ENCODE measurements at places on chromosomes 12 and 14.

- DNase-seq, result no peak
Measured at GRCh38 chr12:59181196-59181777, 261.0 kb upstream of the LRIG3 start.

GRCh38 chr12:96720363-96720705, 186.7 kb upstream of the NEDD1 start:
- no peak for DNase-seq

GRCh38 chr14:89519040-89519439, 102.0 kb upstream of the FOXN3 start:
- DNase-seq, result no peak

- no peak for DNase-seq
Measured at GRCh38 chr12:28110329-28110728, 79.9 kb upstream of the CCDC91 start.

GRCh38 chr12:130547480-130548155, 168.5 kb downstream of the RIMBP2 start:
- DNase-seq, result no peak

DNA sequence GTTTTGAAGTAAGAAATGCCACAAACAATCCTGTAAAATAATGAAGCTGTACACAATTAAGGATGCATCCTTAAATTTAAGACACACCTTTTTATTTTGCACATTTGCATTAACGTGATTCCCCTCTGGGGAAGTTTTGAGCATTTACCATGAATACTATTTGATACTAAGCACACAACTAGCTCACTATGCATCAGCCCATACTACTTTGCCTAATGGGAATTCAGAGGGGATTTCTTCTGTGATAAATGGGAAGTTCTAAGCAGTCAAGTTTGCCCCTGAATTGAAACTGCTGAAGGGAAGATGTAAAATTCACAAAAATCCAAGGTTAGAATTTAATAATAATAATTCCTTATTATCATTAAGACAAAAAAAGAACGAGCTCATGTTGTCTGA, 27.4 kb downstream of the SINHCAF start:
- no peak for DNase-seq

DNA sequence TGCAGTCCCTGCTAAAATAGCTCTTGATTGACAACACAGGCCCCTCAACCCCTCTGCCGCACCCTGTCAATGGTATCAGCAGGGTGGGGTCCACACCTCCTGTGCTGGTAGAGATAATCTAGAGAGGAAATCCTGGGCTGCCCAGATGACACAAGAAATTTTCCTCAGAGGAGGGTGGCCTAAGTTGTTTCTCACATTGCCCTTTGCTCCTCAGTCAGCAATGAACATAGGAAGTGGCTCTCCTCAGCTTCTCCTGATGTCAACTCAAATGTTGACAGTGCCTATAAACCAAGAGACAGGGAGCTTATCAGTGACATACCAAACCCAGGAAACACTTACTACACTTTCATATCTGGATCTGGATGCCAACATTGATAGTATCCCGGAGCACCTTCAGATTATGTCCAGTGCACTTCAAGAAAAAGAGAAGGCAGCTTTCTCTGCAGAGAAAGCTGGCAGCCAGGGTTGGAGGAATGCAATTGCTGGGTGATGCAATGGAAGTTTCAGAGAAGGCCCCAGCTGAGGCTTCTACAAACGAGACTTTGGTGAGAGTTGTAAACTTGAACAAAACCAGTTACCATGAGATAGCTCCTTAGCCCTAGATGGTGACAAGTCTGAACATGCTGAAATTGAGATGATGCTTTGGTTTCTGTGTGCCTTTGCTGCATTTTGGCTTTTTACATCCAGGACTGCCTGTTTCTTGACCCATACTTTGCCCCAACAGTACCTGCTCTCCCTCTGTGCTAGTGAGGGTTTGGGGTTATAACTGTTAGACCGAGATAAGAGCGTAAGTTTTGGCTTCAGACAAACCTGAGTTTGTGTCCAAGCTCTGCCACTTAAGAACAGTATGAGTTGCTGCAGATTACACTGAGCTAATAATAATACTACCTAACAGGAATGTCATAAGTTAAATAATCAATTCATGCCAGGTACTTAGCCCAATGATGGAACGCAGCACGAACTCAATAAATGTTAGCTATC, 183.5 kb downstream of the NUAK1 start:
- DNase-seq, result no peak

- no peak for DNase-seq
Measured at GRCh38 chr12:131634037-131634436, 76.9 kb upstream of the SFSWAP start.

Data from suprapubic skin (tissue), 4 donors.